IgD-negative memory B cell (primary cell): ENCODE measurements at places on chromosomes 12 and 14. TPM values are rescaled to one million over a fixed set of nuclear protein-coding genes. Genes with fewer than 3 reads are reported as not detected.

The RNASE1 gene
- not detected for polyA plus RNA-seq

The FOXG1 gene
- polyA plus RNA-seq: not detected

The MYF5 gene
- not detected for polyA plus RNA-seq

The SLC6A13 gene
- polyA plus RNA-seq: not detected

The NRXN3 gene
- not detected for polyA plus RNA-seq

The FOXJ2 gene
- polyA plus RNA-seq: 11.6 TPM

The AQP2 gene
- polyA plus RNA-seq: not detected

The PPFIA2 gene
- polyA plus RNA-seq: not detected

The SLCO1B1 gene
- not detected for polyA plus RNA-seq

The GPR84 gene
- not detected for polyA plus RNA-seq

The ZNF385A gene
- 4.2 TPM for polyA plus RNA-seq

The AICDA gene
- 2.1 TPM for polyA plus RNA-seq

The SMOC1 gene
- not detected for polyA plus RNA-seq

The TAMALIN gene
- 6.4 TPM for polyA plus RNA-seq

The SSTR1 gene
- not detected for polyA plus RNA-seq

The SERPINA3 gene
- not detected for polyA plus RNA-seq

The NUAK1 gene
- polyA plus RNA-seq: not detected

The SYCP3 gene
- 0.33 TPM for polyA plus RNA-seq

The HRK gene
- polyA plus RNA-seq: 3.7 TPM
